GM18507 (cell line): ENCODE measurements at places on chromosomes 4 and X.

DNA sequence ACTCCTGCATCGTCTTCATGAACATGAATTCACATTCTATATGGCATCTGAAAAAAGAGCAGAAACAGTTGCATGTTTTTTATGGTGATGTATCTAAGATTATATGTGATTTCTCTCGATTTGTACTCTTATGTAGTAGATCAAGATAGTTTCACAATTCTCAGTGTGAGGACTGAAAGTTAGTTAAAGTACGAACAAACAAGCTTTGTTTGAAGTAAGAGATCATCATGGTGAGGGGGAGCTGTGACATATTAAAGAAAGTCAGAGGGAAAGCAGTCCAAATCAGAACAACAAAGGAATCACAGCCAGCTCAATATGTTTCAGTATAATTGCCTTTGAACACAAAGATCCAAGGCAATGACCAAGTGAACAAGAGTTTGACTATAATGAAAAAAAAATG lies 1140.6 kb downstream of the SH3BGRL start:
- no peak for DNase-seq

DNA sequence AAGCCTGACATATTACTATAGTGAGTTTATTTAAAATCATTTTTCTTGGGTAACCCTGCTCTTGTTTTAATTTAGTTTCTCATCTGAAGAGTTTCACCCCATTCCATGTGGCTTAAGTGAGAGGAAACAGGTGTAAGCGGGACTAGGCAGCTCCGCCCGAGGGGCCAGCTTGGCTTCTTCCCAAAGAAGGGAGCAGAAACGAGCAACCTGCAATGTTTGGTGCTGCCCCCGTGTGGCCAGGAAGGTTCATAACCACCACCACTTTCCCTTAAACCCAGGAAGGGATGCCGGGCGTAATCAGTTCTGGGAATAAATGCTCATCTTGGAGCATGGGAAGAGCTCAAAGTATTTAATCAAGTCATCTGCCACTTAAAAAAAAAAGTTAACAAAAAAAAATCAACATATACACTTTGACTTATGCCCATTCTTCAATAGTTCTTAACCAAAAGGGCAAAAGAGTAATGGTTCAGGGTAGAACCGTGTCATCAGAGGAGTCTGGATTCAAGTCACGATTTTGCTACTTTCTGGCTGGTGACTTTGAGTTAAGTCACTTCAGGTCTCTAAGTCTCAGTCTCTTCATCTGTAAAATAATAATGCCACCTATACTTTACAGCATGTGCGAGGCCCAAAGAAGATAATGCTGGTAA lies 147.9 kb downstream of the NSUN7 start:
- peak; percentile 65 for DNase-seq

DNA sequence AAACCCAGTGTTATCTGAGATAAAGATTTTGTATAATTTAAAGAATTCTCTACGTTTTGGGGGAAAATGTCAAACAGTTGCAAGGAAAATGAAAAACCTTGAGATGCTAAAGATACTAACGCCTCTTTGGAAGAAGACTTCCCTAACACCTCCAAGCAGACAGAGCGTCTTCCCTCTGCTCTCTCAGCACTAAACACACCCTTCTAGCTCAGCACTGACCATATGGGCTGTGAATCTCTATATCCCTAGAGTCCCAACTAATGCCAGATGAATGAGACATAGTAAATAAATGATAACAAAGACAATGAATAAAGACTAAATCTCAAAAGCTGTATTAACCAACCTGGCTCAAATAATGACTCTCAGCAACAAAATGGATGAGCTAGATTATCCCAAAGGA lies 13.3 kb downstream of the FUNDC1 start:
- no peak for DNase-seq

- DNase-seq: no peak
These were observed 3.2 kb upstream of the UXT start for GRCh38 chrX:47662144-47662657.

GRCh38 chrX:8867406-8867805 lies 66.2 kb upstream of the FAM9A start:
- no peak for DNase-seq

- DNase-seq: no peak
These were observed 59.2 kb downstream of the SLC7A11 start for GRCh38 chr4:138182838-138183426.

- DNase-seq: no peak
These were observed 745.1 kb upstream of the TENM3 start for GRCh38 chr4:181498148-181498547.

DNA sequence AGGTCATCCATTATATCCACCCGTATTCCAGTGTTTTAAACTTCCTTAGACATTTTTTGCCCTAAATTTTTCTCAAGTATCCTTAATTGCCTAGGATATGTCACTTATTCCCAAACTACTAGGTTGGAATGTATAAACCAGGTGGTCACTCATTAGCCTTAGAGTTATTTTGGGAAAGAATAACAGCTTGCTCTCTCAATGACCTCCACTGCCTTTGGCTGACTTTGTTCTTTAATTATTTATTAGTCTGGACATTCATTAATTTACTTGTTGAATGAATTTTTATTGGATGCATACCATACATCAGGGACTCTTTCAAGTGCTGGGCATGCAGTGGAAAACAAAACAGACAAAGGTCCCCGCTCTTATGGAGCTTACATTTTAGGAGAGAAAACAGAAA lies 609.3 kb upstream of the IGFBP7 start:
- DNase-seq: no peak

GRCh38 chr4:137722910-137723309 lies 190.6 kb upstream of the PCDH18 start:
- no peak for DNase-seq

- no peak for DNase-seq
These were observed 33.9 kb upstream of the VCX2 start for GRCh38 chrX:8204943-8205342.

DNA sequence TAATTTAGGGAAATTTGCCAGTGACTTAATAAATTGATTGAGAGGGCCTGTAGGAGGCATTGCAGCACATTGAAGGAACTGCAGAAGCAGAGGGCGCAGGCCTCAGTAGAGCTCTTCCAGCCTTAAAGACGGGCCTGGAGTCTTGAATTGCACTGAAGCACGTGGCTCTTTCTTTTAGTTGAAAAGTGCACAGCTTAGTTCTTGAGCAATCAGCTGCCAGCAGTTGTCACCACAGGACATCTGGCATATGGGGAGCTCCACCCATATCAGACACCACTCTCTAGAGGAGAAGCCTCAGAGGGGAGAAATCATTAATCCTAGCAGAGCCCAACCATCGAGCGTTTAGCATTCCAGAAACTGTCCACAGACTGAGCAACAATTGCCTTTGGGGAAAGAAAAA lies 16.0 kb upstream of the FGF16 start:
- no peak for DNase-seq

DNA sequence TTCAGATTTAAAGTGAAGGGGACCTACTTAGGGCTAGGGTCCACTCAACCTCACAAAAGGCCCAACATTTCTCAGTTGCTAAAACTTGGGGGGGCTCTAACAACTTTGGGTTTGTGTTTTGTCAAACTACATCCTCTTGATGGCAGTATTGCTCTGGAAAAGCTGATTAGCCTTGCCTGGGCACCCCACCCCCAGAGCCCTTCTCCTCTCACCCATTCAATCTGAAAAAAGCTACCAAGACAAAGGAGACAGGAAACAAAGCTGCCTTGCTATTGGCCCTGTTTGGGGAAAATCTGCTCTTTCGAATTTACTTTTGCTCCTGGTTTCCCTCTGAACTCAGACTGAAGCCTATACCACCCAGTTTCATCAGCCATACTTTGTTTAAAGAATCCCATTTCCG lies 195.2 kb upstream of the STK26 start:
- no peak for DNase-seq

DNA sequence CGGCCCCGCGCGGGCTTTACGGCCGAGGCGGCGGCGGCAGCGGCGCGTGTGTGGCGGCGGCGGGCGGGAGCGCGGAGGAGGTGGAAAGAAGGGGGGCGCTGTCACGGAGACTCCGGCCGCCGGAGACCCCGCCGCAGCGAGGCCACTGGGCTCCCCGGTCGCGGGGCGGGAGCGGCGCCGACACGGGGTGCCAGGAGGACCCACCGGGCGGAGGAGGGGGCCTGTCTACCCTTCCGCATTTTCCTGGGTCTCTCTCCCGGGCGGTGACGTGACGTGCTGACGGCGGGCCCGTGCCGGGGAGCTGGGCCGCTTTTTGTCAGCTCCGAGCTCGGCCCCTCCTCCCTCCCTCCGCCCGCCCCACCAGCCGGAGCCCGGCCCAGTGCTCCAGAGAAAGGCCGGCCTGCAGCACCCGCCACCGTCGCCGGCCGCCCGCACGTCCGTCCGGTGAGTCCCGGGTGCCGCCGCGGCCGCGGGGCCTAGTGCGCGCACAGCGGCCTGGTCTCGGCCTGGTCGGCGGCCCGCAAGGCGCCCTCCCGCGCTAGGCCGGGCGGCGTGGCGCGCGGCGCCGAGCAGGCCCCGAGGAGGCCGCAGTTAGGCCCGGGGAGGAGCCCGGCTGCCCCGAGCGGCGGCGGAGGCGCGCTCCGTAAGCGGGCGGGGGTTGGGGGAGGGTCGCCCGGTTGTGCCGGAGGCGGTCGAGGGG lies at the start of gene ZFX:
TSS of gene ZFX (plus strand) at position 379 of the 700 bp plus-strand sequence. CDS start 23,014 bp downstream, outside the sequence.
- no peak for DNase-seq

DNA sequence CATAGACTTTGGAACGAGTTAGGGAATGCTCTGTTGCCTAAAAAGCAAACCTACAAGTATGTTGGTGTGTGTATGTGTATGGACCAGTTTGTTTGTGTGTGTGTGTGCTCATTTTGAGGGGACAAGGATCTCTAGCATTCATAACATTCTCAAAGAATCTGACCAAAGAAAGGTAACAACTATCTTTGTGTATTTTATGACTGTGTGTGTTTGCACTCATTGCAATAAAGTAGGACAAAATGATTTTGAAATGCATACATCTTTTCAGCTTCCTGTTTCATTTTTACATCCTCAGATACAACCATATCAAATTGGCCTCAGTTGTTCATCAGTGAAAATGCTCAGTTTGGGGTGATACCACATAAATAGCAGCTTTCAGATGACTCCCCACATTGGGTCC lies 8.3 kb upstream of the XK start:
- DNase-seq: no peak

GRCh38 chr4:100306018-100306417 lies 115.8 kb upstream of the DDIT4L start:
- no peak for DNase-seq

DNA sequence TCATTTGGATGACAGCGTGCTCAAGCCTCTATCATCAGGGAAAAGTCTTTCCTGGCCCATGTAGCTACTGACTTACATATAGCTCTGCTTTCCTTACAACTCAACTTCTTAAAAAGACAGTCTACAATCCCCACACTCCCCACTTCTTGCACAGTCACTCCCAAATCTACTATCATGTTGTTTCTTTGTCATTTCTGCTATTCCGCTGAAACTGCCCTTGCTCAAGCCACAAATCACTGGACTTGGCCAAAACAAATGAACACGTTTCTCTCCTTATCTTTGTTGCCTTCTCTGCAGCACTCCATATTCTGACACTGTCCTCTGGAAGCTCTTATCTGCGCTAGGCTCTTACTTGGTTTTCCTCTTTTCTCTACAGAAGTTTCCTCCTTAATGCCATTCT lies 28.2 kb downstream of the GPRIN3 start:
- DNase-seq: no peak

DNA sequence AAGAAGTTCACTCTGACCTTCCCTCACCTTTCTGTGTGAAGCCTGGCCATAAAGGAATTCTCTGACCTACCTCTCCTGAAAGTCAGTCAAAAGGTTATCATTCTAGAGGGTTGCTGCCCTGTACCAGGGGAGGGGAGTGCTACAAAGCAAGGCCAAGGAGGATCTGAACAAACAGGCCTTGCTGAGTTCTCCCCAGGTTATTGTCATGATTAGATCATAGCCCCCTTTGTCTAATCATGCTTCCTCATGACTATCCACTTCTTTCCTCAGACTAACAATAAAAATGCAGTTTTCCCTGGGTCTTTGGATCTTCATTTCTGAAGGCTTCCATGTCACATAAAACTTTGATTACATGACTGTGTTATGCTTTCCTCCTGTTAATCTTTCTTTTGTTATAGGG lies 472.0 kb downstream of the IQCM start:
- no peak for DNase-seq
